Islet precursor cell (in vitro differentiated cells): ENCODE measurements at places on chromosomes 11 and 22.

DNA sequence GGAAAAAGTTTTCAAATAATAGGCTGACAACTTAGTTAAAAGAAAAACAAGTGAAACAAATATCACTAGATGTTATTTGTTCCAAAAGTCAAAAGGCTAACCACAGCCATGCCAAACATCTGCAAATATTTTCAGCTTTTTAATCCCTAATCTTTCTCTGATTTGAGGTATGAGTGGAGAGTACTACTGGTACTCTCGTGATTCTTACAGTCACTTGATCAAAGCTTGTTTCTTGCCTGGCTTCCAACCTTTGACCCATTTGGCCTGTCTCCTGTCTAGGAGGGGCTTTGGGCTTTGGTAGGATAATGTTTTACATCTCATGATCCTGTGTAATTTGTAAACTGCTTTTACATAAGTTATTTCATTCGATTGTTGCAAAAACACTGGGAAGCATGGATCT is 301.8 kb upstream of the SORL1-AS1 start:
- DNase-seq = no peak

DNA sequence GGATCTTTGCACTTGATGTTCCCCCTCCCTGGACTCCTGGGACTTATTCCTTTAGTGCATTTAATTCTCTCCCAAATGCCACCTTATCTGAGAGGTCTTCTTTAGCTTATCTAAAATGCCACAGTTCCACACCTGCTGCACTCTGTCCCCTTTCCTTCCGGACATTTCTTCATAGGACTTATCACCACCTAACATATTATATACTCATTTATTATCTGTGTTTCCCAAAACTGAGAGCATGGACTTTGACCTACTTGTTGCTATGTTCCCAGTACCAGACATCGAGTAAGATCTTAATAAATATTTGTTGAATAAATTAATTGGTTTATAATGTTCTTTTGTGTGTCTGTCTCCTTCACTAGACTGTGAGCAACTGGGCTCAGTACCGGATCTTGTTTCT is 585.3 kb downstream of the INSC start:
- DNase-seq = no peak

- no peak for DNase-seq
These were observed 27.4 kb upstream of the LINC01488 start for GRCh38 chr11:69454018-69454417.

DNA sequence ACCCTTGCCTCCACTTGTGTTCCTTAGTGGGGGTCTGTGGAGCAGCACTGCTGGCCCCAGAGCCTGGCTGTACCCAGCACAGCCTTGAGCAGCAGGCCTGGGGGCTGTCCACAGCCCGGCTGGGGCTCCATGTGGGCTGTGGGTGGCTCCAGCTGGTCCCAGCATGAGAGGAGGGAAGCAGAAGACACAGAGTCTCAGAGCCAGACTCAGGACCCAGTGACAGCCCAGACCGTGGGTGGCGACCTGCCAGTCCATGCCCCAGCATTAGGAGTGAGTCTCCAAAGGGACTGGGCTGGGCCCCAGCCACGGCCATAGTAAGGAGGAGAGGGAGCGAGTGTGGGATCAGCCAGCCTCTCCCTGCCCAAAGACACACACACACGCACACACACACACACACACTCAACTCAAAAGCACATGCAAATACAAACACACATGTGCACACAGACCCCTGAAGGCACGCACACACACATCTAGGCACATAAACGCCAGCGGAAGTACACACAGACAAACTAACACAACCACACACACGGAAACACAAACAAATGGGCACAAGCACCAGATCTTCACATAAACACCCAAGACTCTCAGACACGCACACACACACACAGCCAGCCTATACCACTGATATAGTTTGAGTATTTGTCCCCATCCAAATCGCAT is 16.7 kb upstream of the LRRC10B start:
- peak; percentile 47 for DNase-seq

DNA sequence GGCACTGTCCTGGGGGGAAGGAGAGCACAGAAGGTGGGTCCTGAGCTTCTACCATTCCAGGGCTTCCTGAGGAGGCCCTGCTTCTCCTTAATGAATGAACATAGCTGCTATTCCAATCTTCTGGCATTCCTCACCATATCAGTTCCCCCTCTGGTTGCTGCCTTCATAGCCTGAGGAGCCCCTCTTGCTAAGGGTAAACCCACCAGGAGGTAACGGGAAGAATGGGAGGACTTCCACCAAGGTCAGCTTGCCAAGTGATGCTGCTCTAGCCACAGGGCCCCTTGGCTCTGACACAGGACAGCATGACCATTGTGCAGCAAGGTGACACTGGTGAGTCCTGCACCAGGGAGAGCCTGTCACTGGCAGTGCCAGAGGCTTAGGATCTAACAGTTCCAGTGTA is 1022.5 kb downstream of the TBC1D22A start:
- DNase-seq = peak; percentile 19

DNA sequence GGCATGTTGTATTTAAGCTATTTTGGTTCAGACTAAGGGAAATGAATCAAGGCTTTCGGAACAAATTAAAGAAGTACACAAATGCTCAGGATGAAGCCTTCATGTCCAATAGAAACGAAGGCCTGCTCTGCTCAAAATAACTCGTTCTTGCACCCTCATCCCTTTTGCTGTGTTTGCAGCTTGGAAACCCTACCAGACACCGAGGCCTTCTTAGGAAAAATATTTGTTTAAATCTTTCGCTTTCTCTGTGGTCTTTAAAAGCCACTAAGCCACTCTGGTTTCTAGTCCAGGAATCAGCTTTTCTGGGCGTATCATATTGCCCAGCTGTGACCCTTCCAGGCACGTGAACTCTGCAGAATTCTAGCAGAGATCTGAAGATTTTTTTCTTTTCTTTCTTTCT is 60.9 kb upstream of the HSPA8 start:
- no peak for DNase-seq

- DNase-seq = no peak
These were observed 452.0 kb upstream of the CCDC179 start for GRCh38 chr11:23311986-23312940.

GRCh38 chr11:10310301-10310841 is 5.5 kb downstream of the ADM start:
- no peak for DNase-seq

DNA sequence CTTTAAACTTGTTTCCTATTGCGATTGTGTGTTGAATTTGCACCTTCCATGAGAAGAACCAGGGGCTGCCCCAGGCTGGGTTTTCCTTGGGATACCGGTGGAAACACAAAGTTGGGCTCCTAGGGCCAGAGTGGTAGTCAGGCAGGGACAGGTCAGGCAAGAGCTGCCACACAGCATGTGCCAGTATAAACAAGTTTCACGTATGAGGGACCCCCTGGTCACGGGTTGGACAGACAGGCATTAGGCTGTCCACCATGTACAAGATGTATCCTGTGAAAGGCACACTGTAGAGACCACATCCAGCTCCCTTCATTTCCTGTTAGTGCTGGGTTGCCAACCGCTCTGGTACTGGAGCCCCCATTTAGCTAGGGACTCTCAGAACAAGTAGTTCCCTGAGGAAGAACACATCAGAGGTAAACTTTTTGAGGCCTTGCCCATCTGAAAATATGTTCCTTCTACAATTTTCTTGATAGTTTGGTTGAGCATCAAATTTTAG is 8.8 kb downstream of the UPB1 start:
- no peak for DNase-seq

- no peak for DNase-seq
These were observed 68.6 kb upstream of the PAX6 start for GRCh38 chr11:31879681-31880080.

DNA sequence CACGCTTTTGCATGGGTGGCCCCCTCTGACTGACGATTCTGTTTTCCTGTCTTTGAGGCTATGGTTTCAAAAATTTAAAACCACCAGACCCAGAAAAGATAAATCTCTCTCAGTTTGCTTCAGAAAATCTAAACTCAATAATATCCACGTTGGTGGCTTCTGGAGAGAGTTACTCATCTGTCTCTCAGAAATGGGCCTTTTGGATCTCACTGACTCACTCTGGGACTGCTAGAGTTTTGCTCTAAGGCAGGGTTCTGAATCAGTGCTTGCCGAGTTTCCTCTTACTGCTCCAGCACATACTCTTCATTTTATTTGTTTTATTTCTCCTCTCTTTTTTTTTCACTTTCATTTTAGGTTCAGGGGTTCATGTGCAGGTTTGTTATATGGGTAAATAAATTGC is 305.7 kb downstream of the BLID start:
- DNase-seq = no peak

DNA sequence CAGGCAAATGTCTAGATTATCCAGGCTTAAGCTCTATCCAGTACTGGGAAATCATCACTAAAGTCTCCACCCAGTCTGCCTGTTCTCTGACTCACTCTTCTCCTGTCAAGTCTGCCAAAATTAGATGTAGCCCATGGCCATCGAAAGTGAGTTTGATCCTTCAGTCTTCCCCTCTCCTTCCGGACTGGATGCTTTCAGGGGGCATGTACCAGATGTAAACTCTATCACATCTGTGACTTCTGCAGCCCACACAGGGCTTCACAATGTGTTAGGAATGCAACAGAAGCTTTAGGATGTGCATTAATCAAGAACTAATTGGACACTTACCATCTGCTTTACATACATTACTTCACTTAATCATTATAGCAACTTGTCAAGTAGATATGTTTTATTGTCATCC is 12.3 kb downstream of the ME3 start:
- no peak for DNase-seq
